ENCODE measurements at places on chromosomes 3 and 15.

GRCh38 chr3:69250014-69250413, 127.6 kb upstream of the LMOD3 start:
- DNase-seq: no peak
- H3K4me3 ChIP-seq: no peak overlapping the region
- no peak overlapping the region for H3K27ac ChIP-seq
- H3K27me3 ChIP-seq: no peaks in the 10 kb centered on the region
- H3K4me1 ChIP-seq: no peaks in the 10 kb centered on the region

GRCh38 chr15:74283368-74283767, 47.2 kb downstream of the CCDC33 start:
- no peak overlapping the region for H3K27ac ChIP-seq
- no peak overlapping the region for H3K4me3 ChIP-seq
- no peaks in the 10 kb centered on the region for H3K4me1 ChIP-seq

- H3K27ac ChIP-seq: no peak overlapping the region
- DNase-seq: no peak
- no peaks in the 10 kb centered on the region for H3K27me3 ChIP-seq
- H3K36me3 ChIP-seq: no peaks in the 10 kb centered on the region
- no peak overlapping the region for H3K4me3 ChIP-seq
Measured at GRCh38 chr15:36967929-36968328, 132.4 kb downstream of the MEIS2 start.

DNA sequence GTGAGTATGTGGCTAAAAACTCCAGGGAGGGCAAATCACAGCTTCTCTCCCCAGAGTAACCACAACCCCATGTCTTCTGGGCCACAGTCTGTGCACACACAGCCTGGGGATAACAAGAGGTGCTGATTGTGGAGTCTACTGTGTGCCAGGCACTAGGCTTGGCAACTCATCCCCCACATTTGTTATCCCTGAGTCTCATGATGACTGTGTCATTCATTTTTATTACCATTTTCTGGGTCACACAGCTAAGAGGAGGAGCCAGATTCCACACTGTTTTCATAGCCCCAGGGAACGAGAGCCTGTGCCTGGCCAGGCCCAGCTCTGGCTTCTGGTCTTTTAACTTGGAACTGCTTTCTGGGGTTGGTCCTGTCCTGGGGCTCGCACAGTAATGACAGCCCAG, 34.5 kb downstream of the ESYT3 start:
- H3K4me3 ChIP-seq: no peak overlapping the region
- H3K27me3 ChIP-seq: no peaks in the 10 kb centered on the region
- H3K36me3 ChIP-seq: no peaks in the 10 kb centered on the region
- peaks cover 15% of the 10 kb centered on the region for H3K4me1 ChIP-seq

GRCh38 chr3:179091113-179091512, 19.5 kb upstream of the ZMAT3 start:
- no peaks in the 10 kb centered on the region for H3K4me1 ChIP-seq
- H3K27me3 ChIP-seq: no peaks in the 10 kb centered on the region
- H3K36me3 ChIP-seq: no peaks in the 10 kb centered on the region

DNA sequence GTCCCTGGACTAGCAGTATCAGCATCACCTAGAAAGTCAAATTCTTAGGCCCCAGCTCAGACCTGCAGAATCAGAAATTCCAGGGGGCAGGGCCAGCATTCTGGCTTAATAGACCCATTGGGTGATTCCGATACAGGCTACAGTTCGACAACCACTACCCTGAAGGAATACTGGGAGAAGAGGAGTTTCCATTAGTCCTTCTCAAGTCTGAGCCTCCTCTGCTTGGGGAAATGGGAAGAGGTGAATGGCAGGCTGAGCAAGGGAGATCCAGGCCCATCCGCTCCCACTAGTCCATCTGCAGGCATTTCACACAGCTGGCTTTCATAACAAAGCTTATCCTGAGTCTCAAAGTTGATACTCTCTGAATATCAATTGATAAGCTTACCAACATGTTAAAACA, 69.1 kb downstream of the MECOM start:
- no peaks in the 10 kb centered on the region for H3K4me1 ChIP-seq
- H3K4me3 ChIP-seq: no peak overlapping the region
- no peak overlapping the region for H3K27ac ChIP-seq
- DNase-seq: no peak

DNA sequence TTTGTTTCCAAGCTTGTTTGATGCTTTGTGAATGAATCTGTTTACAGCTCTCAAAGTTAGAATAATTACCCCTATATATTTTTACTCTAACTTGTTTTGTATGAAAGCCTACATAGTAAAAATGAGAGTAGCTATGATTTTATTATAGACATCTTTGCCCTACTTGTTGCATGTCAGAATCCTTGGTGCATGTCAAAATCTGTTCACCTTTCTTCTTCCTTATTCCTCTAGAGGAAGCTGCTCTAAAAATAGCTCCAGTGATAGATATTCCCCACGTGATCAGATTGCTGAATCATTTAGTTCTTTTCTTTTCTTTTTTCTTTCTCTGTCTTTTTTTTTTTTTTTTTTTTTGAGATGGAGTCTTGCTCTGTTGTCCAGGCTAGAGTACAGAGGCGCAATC, 39.8 kb downstream of the LRRC49 start:
- H3K4me1 ChIP-seq: no peaks in the 10 kb centered on the region
- H3K27me3 ChIP-seq: no peaks in the 10 kb centered on the region
- H3K27ac ChIP-seq: no peak overlapping the region
- no peak overlapping the region for H3K4me3 ChIP-seq

GRCh38 chr3:70531063-70531657, 218.7 kb upstream of the MDFIC2 start:
- no peaks in the 10 kb centered on the region for H3K27me3 ChIP-seq
- H3K27ac ChIP-seq: no peak overlapping the region
- no peaks in the 10 kb centered on the region for H3K36me3 ChIP-seq
- H3K4me1 ChIP-seq: no peaks in the 10 kb centered on the region
- no peak for DNase-seq
